ENCODE measurements at places on chromosomes 5 and 9.

GRCh38 chr9:101718192-101718591 lies 20.3 kb downstream of the GRIN3A start:
- DNase-seq = no peak

DNA sequence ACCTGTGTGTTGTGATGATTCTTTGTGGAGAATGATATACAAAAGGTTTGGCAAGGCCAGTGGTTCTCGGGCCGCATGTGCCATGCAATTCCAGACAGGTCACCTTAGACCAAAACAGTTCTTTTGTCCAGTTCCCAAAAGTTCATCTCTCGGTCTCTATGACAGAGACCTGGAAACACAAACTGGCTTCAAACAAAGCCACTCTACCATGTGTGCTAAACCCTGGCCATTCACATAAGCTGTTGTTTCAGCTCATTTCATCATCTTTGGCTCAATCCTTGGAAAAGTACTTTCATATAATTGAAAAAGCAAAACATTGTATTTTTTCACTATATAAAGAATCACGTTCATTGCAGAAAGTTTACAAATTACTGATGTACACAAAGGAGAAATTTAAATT lies 210.5 kb upstream of the SEMA6A start:
- no peak for DNase-seq

DNA sequence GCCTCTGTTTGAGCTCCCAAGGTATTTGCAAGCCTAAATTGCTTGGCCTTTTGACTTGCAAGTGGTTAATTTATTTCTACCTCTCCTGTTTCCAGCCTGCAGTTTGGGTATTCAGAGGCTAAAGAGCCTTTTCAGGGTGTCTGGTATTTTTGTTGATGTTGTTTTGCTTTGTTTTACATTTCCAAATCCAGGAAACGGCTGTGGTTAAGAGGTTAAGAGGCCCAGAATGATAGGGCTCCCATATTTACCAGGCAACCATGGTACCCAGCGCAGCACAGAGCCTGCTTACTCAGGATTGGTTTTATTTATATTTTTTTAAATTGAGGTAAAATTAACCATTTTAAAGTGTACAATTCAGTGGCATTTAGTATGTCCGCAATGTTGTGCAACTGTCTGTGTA lies 92.1 kb downstream of the PDZD2 start:
- DNase-seq = no peak

DNA sequence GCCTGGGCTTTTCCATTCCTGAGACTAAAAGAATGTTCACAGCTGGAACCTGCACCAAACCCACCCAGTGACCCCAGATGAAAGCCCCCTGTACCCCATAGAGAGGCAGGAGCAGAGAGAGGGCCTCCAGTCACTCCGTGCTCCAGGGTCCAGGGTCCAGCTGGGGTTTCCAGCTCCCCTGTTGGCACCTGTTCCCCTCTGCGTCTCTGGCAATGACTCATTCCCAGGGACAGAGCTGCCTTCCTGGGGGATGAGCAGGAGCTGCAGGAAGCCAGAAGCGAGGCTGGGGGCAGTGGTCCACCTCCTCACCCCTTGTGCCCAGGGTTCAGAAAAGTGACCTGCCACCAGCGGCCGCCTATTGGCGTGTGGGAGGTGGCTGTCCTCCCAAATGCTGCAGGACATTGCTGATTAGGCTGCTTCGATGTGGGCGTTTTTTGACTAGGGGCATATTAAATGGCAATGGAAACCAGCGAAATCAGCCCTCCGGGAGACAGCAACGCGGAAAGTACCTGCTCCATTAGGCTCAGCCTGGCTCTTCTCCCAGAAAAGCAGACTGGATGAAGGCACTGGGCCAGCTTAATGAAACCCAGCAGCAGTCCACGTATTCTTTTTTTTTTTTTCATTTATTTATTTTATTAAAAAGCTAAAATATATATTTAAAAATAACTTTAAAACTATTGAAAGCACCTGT lies 97.4 kb downstream of the DAP start:
- DNase-seq = no peak

- DNase-seq = no peak
Measured at GRCh38 chr9:125549465-125549871, 157.5 kb downstream of the MAPKAP1 start.

DNA sequence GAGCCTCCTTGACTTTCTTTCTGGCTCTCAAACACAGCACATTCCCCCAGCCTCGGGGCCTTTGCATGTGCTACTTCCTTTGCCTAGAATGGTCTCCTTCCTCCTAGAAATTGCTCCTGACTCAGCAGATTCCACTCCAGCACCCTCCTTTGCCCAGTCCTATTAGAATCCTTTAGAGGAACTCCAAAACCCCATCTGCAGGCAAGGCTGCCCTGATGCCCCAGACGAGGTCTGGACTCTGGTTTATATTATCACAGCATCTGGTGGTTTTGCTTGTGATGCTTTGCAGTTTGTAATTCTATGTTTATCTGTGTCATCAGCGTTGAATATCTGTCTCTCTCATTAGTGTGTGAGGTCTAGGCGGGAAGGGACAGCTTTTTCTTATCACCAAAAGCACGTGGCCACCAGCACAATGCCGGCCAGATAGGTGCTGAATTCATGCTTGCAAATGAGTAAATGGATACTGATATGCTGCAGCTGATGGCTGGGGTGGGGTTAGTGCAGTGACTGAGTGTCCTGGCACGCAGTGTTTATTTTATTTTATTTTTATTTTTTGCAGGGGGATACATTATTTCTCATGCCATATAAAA lies 30.0 kb upstream of the ANKH start:
- no peak for DNase-seq
